MG63 (cell line): ENCODE measurements at places on chromosomes 16 and 17. TPM values are rescaled to one million over a fixed set of nuclear protein-coding genes. Genes with fewer than 3 reads are reported as not detected.

FBXO39 gene
- total RNA-seq: not detected in 2 replicates

TBC1D3I gene
- total RNA-seq: not detected in 2 replicates

APOBR gene
- not detected in 2 replicates for total RNA-seq

CD7 gene
- total RNA-seq: not detected in 2 replicates

TMEM132E gene
- total RNA-seq: not detected in 2 replicates

FBXL20 gene
- total RNA-seq: 12.3 and 31.8 TPM in 2 replicates

CETP gene
- total RNA-seq: not detected in 2 replicates

TBC1D3B gene
- total RNA-seq: not detected in 2 replicates

TSPAN10 gene
- total RNA-seq: 2.6 and 3.7 TPM in 2 replicates

CDH3 gene
- total RNA-seq: not detected in 2 replicates

CSH2 gene
- total RNA-seq: not detected in 2 replicates

USP10 gene
- total RNA-seq: 29.8 and 33.5 TPM in 2 replicates
